Esophagus squamous epithelium (tissue), 5 donors: ENCODE measurements at places on chromosomes 11 and 22.

- DNase-seq: no peak
Measured at GRCh38 chr11:4891996-4892640, 10.4 kb downstream of the OR51T1 start.

GRCh38 chr11:70771099-70771885 lies 373.0 kb downstream of the CTTN start:
- DNase-seq: no peak

DNA sequence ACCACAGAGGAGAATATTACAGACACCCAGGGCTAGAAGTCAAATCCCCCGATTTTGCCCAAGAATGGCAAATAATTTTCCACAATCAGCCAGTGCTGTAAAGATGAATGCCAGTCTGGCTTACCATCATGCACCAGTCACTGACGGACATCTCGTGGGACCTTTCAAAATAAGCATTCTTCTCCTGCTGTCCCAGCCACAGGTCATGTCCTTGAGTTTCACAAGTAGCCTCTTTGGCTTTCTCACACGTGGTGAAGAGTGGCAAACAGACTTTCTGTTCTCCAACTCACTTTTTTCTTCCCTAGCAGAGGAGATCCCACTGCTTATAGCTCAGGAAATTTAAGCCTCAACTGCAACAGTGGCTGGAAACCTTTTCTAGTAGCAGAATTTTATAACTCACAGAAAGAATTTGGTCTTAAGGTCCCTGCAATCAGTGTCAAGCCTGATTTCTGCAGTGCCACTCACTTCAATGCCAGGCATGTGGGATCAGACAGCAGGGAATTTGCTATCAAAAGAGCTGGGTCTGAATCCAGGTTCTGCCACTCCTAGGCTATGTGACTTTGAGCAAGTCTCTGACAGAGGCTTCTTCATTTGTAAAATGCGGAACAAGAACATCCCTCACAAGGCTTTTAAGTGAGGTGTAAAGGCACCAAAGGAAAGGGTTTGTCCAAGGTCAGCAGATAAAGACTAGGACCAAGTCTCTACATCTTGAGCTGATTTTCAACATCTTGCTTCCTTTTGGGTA lies 3.6 kb downstream of the PIK3IP1 start:
- no peak for DNase-seq

GRCh38 chr11:2699185-2699530 lies 636 bp downstream of the KCNQ1OT1 start:
- DNase-seq: no peak

GRCh38 chr22:38554281-38554680 lies 15.7 kb downstream of the DMC1 start:
- DNase-seq: no peak

GRCh38 chr11:75520688-75521087 lies 5.1 kb downstream of the GDPD5 start:
- no peak for DNase-seq

- no peak for DNase-seq
Measured at GRCh38 chr11:96204366-96204659, 138.7 kb downstream of the MAML2 start.

- DNase-seq: no peak
Measured at GRCh38 chr22:44401783-44402110, 89.0 kb upstream of the SHISAL1 start.

- DNase-seq: no peak
Measured at GRCh38 chr11:67266449-67267187, at the start of gene GRK2. TSS of gene GRK2 (plus strand) at chr11:67266473. CDS start at chr11:67266700, 227 bp downstream.

GRCh38 chr11:44604171-44604581 lies 38.7 kb downstream of the CD82 start:
- DNase-seq: no peak

DNA sequence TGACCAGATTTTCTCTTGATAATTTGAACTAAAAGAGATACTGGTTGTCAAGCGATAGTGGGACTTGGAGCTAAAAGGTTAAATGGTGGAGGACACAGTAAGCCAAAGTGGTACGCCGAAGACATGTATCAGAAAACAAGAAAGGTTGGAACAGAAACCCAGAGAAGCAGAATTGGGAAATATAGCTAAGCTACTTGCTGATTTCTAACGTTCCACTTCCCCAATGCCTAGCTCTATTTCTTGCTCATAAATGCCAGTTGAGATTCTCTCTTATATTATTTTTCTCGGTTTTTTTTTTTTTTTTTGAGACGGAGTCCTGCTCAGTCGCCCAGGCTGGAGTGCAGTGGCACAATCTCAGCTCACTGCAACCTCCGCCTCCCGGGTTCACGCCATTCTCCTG lies 12.7 kb downstream of the TMEM41B start:
- DNase-seq: no peak

GRCh38 chr11:32529994-32530588 lies 53.5 kb upstream of the EIF3M start:
- no peak for DNase-seq

GRCh38 chr11:47285969-47286770 lies 16.2 kb downstream of the MADD start:
- no peak for DNase-seq

DNA sequence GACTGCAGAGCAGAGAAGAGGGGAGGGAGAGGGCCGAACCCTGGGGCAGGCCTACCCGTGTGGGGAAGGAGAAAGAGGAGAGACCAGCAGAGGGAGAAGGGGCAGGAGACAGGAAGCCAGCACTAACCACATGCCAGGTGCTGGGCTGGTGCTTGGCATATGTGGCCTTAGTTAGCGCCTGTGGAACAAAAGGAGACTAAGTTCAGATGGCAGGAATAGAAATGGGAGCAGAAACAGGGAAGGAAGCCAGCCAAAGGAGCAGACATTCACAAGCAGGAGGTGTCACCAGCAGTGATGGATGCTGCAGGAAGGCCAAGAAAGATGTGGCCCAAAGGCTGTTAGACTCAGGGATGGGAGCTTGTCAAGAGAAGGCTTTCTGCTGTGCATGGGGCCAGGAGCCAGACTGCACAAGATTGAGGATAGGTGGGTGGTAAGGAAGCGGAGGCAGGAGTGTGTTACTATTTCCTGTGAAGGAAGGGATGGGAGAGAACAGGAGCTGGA lies 26.7 kb downstream of the TREH start:
- DNase-seq: no peak

DNA sequence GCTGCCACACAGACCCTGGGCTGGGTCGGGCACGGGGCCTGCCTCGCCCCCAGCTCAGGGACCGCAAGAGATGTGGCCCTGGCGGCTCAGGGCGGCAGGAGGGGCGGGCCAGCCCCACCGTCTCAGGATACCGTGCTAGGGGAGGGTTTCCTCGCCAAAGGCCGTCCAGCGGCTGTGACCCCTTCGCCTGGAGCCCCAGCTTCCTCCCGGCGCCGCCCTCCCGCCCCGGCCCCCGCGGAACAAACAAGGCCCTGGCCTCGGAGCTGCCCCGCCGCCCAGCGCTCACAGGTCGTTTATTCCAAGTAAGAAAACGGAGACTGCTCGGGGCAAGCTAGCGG lies 543 bp upstream of the AP2A2 start:
- DNase-seq: no peak

DNA sequence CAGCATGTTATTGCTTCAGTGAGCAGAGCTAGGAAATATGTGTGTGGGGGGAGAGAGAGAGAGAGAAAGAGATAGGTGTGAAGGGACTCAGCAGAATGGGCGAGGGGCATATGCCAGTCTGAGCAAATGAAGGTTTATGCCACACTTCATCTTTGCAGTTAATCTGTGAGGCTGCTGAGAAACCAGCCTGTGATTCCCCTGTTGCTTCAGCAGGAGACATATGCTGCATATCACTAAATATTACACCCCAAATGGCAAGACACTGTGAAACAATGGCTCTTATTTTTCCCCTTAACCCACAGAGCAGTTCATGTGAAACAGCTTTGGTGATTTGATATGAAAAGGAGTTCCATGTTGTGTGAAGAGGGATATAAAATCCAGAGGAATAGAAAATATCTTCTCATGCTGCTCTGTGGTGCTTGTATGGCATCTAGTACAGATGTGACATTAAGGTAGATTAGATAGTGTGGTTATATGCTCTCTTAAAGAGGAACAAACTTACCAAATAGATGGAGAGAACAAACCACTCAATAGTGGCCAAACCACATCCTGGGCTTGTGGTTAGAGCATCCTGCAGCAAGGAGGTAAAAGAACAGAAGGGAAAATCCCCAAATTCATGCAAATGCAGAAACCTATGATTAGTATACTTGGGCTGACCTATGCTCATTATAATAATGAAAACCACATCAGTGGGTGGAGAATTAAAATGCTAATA lies 864.2 kb downstream of the FAM181B start:
- no peak for DNase-seq

- no peak for DNase-seq
Measured at GRCh38 chr11:63916837-63917691, at the start of gene RCOR2. TSS of gene RCOR2 (minus strand) at chr11:63917164. CDS start at chr11:63916456, 708 bp downstream.

GRCh38 chr11:62001450-62002191 lies 34.2 kb upstream of the FTH1 start:
- no peak for DNase-seq

DNA sequence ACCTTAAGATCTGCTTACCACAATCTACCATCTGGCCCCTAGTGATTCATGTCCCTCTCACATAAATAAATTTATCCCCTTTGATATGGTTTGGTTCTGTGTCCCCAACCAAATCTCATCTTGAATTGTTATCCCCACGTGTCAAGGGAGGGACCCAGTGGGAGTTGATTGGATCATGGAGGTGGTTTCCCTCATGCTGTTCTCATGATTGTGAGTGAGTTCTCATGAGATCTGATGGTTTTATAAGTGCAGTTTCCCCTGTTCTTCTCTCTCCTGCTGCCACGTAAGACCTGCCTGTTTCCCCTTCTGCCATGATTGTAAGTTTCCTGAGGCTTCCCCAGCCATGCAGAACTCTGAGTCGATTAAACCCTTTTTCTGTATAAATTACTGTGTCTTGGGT lies 37.2 kb downstream of the OR2AG2 start:
- no peak for DNase-seq

- DNase-seq: no peak
Measured at GRCh38 chr22:35478633-35479107, 62.0 kb upstream of the RASD2 start.

DNA sequence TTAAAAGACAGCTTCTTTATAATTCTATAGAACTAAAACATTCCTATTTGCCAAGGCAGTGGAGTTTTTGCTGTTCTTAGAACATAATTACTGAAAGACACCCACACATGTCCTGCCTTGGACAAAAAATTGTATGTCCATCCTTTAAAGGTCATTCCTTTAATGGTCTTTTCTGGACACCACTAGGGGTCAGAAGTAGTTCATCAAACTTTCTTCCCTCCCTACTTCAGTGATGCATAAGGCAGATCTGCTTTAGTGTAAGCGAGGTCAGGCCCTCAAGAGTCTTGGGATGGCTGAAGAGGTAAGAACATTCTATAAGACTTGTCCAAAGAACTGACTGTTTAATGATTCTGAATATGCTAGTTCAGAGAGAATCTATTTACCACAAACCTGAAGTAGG lies 4.3 kb upstream of the OR51V1 start:
- no peak for DNase-seq

GRCh38 chr11:88434333-88434976 lies 96.9 kb upstream of the CTSC start:
- DNase-seq: no peak

GRCh38 chr22:24401931-24402367 lies 25.4 kb upstream of the ADORA2A start:
- no peak for DNase-seq

GRCh38 chr22:19663286-19663815 lies 51.0 kb upstream of the SEPTIN5 start:
- DNase-seq: no peak

DNA sequence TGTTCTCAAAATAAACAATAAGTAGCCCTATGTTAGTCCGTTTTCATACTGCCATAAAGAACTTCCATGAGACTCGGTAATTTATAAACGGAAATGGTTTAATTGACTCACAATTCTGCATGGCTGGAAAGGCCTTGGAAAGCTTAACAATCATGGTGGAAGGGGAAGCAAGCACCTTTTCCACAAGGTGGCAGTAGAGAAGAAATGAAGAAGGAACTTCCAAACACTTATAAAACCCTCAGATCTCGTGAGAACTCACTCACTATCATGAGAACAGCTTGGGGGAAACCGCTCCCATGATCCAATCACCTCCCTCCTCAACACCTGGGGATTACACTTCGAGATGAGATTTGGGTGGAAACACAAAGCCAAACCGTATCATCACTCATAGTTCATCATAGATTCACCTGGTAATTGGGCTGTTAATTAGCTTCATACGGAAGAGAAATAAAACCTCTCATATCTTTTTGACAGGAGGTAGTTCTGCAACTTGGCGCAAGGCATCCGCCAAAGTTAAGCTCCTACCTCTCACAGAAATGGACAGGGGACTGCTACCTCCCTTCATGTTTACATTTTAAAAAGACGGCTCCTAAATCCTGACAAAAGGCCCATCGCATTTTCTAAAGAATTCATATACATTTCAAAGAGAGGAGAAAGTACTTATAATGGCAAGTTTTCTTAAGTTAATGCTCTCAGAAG lies 49.0 kb downstream of the MUC15 start:
- no peak for DNase-seq

- no peak for DNase-seq
Measured at GRCh38 chr11:125257190-125257579, 92.6 kb downstream of the PKNOX2 start.

DNA sequence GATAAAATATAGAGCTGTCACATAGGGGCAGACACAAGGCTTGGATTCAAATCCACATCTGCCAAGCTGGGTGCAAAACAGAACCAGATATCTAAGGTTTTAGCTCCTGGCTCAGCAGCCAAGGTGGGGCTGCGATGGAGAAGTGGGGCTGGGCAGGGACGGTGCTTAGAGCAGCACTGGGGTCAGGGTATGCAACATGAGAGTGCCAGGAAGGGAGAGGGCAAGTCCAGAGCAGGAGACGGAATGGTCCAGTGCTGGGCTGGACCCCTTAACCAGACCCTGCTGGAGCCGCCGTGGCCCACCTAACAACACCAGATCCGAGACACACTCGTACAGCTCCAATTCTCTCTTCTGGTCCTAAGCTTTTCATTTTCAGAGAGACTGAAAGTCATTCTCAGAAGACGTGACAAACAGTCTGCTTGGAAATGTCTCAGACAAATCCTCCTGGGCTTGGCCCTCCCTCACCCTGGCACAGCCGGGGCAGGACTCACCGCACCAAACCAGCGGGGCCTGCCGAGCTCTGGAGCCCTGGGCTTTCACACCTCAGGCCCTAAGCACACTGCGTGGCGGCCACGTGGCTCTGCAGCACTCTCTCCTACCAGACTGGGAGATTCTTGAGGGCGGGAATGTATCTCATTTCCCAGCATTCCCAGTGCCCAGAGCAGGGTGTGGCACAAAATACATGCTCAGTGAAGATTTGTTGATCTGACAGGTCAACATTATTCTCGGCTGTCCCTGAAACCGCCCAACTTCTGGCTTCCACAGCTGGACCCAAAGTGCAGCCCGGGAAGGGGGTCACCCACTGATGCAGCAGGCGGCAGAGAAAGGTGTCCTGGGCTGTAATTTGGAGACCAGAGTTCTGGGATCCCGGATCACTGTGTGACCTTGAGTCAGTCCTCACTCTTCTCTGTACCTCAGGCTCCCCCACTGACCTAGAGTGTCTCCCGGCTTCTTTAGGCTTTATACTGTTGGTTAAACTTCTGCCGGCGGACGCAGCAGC lies 11.6 kb downstream of the LRRC32 start:
- no peak for DNase-seq

DNA sequence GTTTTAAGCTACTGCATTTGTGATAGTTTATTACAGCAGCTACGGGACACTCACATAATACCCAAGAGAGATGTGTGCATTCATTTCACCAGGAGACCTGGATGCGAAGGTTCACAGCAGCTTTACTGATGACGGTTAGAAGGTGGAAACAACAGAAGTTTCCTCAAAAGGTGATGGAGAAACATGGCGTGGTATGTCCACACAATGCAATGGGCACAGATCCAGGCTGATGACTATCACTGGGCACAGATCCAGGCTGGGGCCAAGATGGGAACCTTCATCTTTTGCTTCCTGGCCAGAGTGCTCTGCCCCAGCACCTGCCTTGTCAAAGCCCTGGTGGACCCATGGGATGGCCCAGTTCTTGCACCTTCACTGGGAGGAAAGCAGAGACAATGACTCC lies 30.6 kb upstream of the RFPL3 start:
- DNase-seq: no peak
